COR-L47 (cell line): ENCODE measurements at places on chromosomes 2 and 18.

GRCh38 chr2:109139002-109139401 lies 10.0 kb downstream of the SH3RF3 start:
- DNase-seq = no peak

- DNase-seq = no peak
Measured at GRCh38 chr2:217941339-217941738, 61.5 kb downstream of the TNS1 start.

DNA sequence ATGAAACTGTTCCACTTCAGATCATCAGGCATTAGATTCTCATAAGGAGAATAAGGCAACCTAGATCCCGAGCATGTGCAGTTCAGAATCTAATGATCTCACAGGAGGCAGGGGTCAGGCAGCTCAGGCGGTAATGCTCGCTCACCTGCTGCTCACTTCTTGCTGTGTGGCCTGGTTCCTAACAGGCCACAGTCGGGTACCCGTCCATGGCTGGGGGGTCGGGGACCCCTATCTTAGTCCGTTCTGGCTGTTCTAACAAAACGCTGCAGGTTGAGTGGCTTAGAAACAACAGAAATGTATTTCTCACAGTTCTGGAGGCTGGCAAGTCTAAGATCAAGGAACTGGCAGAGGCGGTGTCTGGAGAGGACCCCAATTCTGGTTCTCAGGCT lies 79.2 kb downstream of the ASB1 start:
- no peak for DNase-seq

GRCh38 chr2:153819074-153819473 lies 52.6 kb upstream of the GALNT13 start:
- DNase-seq = no peak

- no peak for DNase-seq
Measured at GRCh38 chr2:86633155-86633651, 9.5 kb upstream of the RNF103 start.

DNA sequence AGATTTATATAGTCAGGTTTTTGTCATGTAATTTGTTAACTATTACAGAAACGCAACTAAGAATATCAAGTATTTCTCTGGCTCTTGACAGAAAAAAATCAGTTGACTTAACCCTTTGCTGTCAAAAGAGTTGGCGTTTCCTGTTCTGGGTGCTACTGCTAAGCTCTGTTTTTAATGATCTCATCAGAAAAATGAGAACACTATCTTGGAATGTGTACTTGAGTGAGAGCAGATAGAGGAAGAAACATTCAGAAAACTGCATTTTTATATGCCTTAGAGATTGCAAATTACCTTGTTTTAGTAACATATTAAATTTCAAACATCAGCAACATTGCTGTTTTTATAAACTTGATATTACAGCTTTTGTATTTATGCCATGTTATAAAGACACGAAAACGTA lies 297.9 kb downstream of the RDH14 start:
- DNase-seq = no peak
